ENCODE measurements at places on chromosomes 1 and 21.

DNA sequence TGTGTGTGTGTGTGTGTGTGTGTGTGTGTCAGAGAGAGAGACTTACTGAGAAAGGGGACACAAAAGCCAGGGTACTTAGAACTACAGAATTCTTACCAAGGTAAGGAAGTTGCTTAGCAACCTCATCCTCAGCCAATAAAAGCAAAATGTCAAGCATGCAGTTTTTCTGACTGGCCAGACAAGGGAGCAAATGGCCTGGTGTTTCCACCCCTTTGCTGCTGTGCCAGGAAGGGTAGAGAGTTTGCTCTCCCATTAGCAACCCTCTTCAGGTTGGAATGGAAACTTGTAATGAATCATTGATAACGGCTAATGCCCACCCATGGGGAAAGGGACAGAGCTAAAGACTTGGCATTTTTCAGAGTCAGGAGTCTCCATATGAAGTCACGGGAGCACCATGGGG, 10.6 kb downstream of the RXRG start:
- no peak for DNase-seq

DNA sequence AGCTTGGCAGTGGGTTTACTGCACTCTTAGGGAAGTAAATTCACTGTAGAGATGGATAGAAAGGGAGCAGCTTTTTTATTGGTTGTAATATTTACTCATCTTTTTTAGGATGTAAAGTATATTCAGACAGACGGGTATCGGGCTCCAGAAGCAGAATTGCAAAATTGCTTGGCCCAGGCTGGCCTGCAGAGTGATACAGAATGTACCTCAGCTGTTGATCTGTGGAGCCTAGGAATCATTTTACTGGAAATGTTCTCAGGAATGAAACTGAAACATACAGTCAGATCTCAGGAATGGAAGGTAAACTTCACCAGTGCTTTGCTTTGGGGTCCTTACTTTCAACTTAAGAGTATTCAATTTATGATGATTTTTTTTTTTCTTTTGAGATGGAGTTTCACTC, 3.2 kb downstream of the UHMK1 start:
- DNase-seq: no peak

DNA sequence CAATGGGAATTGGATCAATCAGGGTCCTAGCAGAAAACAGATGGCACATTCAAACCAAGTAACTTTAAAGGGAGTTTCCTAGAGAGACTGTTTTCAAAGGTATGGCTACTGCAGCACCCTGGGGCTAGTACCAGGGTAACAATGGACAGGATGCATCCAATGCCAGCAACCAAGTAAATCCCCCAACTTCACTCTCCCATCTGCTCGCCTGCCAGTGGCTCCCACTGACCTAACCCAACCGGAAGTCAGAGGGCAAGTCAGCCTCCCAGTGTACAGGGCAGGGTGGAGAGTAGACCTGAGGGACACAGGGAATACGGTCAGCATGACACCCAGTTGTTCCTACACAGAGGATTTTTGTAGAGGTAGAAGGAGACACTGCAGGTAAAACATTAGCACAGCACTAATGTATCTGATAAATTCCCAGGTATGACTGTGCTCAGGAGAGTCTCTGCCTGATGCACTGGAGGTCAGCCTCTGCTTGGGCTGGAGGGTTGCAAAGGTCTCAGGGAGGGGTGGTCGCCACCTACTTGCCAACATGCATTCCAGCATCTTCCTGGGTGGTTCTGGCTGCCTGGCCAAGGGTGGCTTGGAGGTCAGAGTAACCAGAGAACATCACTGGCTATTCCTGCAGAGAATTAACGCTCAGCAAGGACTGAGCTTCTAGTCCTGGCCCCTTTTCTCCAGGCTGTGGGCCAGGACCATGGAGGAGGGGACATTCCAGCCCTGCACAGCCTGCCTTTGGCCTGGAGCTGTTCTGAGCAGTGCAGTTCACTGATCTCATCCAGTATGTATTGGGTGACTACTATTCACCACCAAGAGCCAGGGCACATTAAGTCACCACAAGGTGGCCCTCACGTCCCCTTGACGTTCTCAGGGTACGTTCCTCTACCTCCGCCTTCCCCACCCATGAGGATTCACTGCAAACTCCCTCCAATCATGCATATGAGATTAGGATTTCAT, 5.1 kb upstream of the GJA4 start:
- no peak for DNase-seq

- no peak for DNase-seq
Observed at GRCh38 chr1:94118013-94118412, 2.9 kb downstream of the ABCA4 start.

DNA sequence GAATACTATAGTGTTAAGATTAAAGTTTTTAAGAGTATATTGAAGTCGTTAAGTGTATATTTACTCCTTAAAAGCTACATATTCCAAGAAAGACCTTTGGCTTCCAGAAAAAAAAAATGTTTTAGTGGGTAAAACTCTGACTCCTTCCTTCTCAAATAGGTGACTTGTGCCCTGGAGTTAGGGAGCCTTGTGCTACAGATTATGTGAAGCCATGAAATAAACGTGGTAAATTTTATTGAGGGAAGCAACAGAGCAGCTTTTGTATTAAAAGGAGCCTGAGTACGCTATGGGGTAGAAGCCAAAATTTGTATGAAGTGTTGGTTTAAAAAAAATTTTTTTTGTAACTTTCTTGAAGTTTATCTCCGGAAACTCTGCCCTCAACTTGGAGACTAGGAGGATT, 994 bp downstream of the RO60 start:
- no peak for DNase-seq

GRCh38 chr1:202807451-202807925, 733 bp downstream of the KDM5B start:
- DNase-seq: peak; percentile 88

DNA sequence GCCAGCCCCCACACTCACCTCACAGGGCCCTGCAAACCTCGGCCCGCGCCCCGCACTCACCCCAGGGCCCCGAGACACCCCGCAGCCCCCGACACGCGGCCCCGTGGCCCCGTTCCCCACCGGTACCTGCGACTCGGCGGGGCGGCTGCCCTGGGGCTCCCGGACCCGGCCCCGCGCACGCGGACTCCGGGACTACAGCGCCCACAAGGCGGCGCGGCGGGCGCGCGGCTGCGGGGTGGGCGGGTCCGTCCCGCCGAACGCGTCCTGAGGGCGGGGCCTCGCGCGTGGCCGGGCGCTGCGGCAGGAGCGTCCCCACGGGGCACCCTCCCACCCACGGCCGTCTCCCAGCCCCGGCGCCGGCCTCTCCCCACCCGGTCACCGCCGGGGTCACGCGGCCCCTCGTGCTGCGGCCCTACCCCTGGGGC, at the start of gene SLC19A1:
Gene SLC19A1 (minus strand): TSS at position 199 of the 425 bp plus-strand sequence. CDS start 4,481 bp downstream, outside the sequence.
- DNase-seq: peak; percentile 99

DNA sequence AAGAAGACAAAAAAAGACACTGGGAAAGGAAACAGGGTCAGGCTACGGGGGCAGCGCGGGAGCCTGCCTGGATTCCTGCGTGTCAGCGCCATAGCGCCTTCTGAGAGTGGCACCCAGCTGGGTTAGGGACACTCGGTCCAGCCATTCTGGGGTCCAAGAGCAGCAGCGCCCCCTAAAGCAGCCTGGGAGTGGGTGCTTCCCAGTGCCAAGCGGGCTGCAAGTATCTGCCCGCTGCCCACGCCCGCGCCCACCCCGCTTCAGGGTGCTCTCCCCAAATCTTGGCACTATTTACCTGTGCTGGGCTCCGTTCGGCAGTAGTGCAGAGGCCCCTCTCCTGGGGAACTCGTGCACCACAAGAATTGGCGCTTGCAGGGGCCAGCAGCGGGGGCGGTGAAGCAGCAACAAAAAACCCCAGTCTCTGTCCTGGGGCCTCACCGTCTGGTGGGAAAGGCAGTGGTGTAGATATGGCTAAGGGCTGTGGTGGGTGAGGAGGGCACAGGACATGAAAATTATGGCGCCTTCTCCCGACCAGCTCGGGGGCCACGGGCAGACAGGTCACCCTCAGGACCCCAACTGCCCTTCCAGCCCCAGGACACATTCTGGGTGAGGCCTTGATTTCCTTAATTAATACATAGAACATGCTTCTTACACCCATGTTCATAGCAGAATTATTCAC, 24.1 kb upstream of the LBR start:
- DNase-seq: no peak

GRCh38 chr1:48026275-48026674, 29.1 kb upstream of the TRABD2B start:
- DNase-seq: no peak

DNA sequence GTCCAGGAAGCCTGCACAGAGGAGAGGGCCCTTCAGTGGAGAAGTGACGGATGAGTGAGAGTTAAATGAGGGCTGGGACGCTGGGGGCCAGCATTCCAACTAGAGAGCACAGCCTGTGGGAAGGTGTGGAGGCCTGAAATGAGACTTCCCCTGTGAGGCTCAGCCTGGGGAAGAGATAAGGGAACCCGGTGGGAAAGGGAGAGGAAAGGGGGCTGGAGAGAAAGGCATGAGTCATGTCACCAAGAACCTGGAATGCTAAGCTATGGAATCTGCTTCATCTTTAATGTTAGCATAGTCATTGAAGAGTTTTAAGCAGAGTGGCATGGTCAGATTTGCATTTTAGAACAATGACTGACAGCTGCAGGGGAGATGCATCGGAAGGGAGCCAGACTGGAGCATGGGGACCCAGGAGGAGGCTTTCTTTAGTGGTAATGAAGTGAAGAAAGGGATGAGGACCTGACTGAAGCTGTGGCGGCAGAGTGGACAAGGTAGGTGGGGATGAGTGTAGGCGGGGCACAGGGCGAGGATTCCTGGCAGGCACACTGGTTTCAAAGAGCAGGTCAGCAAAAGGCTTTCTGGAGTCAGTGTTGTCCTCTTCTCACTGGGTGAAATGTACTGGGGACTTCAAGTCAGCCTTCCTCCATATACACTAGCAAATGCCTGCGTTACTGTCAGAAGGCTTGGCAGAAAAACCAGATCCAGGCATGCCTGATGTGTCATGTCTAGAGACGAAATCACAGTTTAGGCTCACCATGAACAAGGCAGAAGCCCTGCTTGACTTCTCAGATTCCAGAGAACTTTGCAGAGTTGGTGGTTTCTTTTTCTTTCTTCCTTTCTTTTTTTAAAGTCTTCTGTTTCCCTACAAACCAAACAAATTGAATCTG, 8.0 kb downstream of the RGL1 start:
- no peak for DNase-seq

DNA sequence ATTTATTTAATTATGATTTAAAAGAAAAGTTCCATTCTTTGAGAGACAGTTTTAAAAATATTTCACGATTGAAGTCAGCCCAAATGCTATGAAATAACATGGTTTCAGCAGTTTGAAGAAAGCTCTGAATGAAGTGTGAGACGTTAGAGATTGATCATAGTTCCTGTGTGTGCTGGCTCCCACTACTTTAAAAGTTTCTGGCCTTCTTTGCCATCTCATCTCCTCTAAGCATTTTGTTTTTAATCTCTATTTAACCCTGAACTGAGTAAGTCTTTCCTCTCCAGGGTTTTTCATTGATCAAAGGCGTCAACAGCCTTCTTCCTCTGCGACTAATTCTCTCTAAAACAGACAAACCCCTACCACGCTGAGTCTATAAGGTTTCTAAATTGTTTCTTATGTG, 225.3 kb upstream of the B3GALT2 start:
- DNase-seq: no peak

DNA sequence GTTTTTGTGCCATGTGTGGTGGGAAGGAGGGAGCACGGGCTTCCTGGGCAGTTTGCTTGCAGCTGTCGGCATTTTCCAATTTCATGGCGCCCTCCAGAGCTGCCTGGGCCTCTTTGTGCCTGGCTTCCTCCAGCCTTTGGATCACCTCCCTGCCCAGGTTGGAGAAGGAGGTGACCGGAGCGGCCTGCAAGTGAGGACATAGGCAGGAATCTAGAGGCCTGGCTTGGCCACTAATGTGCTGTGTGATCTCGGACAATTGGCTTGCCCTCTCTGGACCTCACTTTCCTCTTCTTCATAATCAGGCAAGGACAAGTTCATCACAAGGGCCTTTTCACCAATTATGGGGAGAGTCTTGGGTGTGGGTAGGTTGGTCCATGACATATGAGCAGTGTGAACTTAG, 245.1 kb downstream of the MATN1 start:
- DNase-seq: no peak

- no peak for DNase-seq
Observed at GRCh38 chr21:31781737-31782136, 49.8 kb upstream of the SCAF4 start.

GRCh38 chr21:19590044-19590443, 1186.5 kb upstream of the TMPRSS15 start:
- DNase-seq: no peak

- DNase-seq: no peak
Observed at GRCh38 chr1:145771056-145771455, 51.8 kb downstream of the CD160 start.

GRCh38 chr1:100187912-100188311, 9.9 kb upstream of the LRRC39 start:
- DNase-seq: no peak

DNA sequence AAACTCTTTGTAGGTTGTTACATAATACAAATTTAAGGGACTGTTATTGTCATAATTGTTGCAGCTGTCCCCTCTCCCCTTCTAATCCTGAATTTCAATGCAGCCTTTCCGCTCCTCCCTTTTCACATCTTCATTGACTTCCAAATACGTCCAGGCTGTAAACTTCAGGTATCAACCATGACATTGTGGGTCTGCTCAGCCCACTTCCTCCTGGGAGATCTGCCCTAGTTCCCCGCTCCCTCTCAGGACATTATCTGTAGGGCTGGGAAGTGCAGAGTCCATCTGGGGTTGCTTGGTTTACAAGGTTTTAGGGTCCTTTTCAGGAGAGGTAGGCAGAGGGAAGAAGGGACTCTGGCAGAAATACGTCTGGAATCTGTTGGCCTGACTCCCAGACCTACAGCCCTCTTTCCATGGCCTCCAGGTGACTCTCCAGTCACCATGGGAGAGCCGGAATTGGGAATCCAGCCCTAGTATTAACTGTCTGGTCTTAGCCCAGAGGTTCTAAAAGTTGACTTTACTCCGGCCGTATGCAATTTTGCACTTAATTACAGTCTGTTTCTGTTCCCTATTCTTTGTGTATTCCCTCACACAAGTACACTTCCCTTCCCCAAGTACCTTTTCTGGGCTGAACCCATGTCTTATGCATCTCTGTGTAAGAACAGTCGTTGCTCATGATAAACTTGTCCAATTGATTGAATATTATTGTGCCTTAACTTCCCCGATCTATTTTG, 4.7 kb upstream of the DENND2D start:
- DNase-seq: no peak

GRCh38 chr1:3944578-3945125, 44.6 kb upstream of the C1orf174 start:
- no peak for DNase-seq

- DNase-seq: no peak
Observed at GRCh38 chr1:116312681-116313069, 60.4 kb upstream of the ATP1A1 start.

DNA sequence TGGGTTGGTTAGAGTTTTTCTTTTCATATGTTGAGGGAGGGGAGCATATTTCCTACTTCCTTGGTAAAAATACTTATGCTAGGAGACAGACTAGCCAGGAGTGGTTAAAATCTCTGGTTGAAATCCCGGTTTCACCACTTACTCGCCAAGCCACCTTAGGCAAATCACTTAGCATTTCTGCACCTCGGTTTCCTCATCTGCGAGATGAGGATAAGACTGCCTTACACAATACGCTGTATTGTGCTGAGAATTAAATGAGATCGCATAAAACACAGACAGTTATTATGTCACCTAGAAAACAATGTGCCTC, 1.4 kb downstream of the IFFO2 start:
- DNase-seq: no peak

Measured in GM20000 (cell line).